ENCODE measurements at places on chromosomes 2 and 18.
A peak's percentile ranks its signal among the peaks of the same experiment; 100 is the strongest.

DNA sequence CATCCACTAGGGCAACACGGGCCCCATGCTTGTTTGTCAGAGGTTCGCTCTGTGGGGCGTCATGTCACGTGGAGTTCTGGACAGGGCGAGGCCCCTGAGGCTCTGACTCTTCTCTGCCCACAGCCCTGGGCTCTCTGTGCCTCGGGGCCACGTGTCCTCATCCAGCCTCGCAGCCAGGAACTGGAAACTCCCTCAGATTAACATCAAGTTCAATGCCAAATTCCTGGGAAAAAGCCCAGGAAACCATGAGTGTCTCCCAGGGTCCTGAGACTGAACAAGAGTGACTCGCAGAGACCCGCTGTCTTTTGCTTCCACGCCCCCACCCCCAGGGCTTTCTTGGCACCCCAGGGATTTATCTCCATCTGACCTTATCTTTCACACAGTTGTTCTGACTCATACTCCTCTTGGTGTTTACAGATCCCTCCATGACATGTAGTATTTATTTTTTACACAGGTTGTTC, 174.0 kb upstream of the PIEZO2 start:
- DNase-seq: no peak

DNA sequence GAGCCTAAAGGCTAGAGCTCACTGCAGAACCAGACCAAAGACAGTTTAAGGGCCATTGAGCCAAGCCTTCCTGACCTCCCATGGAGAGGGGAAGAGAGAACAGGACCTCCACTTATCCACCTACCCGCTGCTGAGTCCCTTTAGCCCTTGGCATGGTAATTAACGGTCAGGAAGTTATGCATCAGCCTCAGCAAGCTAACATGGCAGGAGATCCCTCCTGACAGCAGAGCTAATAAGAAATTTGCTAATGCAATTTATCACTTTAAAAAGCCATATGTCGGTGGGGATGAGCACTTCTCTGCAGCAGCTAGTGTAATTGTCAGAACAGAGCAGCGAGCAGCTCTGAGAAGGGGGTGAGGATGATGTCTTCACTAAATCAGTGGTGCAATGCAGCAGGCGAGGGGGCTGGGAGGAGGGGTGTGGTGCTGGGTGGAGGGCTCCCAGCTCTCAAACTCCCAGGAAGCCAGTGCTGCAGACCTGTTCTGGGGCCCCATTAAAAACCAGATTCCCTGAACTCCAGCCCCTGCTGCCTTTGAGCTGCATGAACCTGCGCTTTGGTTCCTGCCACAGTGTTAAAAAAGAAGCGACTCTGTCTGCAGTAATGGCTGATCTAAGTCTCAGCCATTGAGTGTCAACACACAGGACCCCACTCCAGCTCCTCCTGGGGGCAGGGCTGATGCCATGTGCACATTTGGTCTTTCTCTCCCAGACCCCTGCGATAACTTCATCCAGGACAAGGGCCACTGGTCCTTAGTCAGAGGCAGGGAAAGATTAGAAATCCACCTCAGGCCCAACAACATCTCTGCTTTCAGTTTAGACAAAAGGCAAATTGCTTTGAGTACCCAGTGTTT, 84.2 kb upstream of the STPG4 start:
- DNase-seq: no peak

GRCh38 chr2:146821836-146822316, 1023.0 kb upstream of the ACVR2A start:
- DNase-seq: no peak

GRCh38 chr2:62716768-62717167, 11.3 kb downstream of the EHBP1 start:
- DNase-seq: no peak

- DNase-seq: no peak
Observed at GRCh38 chr2:134408386-134408785, 154.5 kb downstream of the MGAT5 start.

DNA sequence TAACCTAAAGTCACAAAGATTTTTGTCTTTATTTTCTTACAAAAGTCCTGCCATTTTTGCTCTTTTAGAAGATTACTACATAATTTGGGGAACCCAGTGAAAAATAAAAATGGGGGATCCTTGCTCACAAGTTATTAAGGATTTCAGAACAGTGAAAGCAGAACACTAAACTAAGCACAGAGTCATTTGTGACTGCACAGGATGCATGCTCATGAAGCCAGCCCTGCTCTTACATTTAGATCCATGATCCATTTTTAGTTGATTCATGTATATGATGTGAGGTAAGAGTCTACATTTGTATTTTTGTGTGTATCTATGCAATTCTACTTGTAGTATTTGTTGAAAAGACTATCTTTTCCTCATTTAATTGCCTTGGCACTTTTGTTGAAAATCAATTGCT, 21.8 kb downstream of the SP140L start:
- DNase-seq: no peak

DNA sequence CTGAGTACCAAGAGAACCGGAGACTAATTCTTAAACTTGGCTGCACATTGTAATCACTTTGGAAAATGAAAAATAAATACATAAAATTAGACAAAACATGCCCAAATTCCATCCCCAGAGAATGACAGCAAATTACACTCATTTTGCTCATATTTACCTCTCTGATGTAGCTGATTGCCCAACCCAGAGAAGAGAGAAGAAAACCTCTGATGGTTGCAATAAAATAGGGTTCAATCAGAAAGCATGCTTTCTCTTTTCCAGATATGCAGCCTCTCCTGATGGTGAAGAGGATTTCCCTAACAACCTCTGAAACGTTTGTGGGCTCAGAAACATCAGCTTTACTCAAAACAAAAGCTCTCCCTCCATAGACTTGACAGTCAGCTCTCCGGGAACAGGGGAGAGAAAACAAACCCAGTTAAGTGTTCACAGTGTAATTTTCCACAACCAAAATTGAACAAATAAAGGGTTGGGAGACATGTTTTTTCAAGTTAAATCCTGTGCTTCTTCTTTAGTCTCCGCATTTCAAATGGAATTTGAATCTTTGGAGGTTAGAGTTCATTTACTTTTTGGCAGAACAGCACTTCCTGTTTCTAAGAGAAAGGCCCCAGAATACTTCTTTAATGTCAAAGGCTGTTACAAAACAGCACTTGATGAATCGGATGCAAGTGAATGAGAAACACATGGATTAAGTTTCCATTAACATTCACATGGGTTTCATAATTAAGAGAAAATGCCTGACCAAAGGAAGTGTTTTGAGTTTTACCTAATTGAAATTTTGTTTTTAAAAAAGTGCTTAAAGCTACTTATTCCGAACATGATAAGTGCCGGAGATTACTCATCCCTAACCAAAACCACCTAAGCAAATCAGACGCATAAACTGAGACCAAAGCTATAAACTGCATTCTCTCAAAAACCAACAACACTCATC, 570.1 kb upstream of the SYT4 start:
- no peak for DNase-seq

DNA sequence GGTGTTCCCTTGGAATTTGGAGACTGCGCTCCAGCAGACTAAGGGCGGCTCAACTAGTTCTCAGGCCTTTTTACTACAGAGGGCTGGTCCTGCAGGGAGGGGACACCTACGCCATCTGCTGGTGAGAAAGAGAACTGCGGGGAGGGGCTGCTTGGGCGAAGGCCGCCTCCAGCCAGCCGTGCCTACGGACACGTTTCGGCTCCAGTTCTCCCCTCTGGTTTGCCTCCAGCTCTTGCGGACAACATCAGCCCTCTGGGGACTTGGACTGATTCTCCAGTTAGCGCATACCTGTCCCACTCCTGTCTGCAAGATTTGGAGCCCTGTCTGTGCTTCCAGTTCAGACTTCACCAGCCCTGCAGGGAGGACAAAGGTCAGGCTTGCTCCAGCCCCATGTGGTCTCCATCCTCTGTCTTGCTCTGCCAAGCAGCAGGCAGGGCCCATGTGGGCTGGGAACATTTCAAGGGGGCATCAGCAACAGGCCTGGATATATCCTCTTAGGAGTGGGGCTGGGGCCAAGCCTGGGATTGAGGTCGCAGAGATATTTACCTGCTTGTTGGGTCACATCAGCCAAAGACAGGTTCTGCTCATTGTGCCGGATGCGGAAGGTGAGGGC, 10.3 kb downstream of the PTPRN start:
- DNase-seq: peak; percentile 89

DNA sequence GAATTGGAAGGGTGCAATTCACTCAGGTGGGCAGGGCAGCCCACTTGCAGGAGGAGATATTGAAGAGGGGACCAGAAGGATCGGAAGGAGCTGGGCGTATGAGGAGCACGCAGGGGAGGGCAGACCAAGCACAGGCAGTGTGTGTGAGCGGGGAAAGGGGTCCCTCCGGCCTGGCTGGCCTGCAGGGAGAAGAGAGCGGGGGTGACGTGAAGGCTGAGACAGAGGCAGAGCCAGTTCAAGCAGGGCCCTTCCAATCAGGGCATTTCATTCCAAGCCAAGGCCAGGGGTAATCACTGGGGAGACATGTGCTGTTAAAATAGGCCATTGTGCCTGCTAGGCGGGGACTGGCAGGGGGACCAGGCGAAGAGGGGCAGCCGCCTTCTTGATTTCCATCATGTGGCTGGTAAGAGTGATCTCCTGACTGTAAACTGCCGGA, 62.2 kb downstream of the ACKR3 start:
- no peak for DNase-seq

DNA sequence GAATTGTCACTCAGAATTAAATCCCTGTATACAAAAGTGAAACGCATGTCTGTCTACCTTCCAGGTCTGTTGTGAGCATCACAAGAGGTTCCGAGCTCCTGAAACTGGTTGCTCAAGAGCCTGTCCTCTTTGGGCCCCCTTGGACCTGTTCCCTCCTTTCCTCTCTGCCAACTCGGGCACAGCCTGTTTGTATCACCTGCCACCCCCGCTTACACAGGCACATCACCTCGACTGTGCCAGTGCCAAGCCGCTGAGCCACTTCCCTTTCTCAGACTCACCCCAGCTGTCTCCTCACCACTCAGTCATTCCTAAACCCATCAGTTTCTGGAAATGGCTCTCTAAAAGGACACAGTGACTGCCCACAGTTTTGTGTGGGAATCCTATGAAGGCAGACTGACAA, 3.1 kb downstream of the EFR3B start:
- no peak for DNase-seq

DNA sequence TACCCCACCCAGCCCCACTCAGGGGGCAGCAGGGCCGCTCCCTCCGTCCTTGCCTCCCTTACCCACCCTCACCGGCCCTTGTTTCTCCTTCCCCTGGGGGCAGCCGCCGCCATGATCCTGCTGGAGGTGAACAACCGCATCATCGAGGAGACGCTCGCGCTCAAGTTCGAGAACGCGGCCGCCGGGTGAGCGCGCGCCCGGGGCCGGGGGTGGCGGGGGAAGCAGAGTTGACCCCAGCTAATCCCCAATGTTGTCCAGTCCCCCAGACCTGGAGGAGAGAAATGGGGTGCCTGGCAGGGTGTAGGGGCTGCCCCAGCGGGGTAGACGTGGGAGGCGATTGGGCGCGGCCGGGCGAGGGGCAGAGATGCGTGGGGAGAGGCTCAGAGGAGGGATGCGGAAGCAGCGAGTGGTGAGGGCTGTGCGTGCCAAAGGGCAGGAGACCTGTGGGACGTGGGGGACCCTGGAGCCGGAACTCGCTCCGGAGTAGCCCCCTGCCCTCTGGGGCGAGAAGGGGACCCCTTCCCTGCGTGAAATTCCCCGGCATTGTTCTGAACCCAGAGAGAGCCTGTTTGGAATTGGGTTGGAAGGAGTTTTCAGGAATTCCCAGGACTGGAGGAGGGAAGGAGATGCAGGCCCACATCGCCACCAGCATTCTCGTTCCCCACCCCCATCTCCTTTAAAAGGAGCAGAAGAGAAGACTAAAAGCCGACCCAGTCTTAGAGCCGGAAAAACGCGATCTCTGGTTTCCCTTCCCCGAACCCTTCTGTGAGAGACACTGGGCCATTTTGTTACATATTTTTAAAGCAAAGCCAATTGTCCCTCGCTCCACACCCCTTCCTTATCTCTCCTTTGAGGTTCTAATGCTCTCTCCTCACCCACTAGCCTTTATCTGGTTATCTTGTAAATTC, 625 bp downstream of the ARPC2 start:
- DNase-seq: peak; percentile 68

DNA sequence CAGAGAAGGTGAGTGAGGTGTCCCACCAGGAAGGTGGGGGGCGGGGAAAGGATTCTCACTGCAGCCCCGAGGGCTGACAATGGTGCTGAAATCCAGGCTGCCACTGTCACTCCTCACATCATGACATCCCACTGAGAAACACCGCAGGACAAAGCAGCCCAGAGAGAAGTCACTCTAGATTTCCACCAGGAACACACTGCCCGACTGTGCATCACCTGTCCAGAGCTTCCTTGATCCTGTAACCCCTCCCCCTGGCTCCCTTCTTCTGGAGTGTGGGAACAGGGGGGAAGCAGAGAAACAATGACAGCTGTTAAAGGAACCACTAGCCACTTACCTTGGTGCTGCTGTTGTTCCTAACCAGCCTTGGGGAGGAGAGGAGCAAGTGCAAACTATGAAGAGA, 69.9 kb downstream of the MRO start:
- DNase-seq: no peak

DNA sequence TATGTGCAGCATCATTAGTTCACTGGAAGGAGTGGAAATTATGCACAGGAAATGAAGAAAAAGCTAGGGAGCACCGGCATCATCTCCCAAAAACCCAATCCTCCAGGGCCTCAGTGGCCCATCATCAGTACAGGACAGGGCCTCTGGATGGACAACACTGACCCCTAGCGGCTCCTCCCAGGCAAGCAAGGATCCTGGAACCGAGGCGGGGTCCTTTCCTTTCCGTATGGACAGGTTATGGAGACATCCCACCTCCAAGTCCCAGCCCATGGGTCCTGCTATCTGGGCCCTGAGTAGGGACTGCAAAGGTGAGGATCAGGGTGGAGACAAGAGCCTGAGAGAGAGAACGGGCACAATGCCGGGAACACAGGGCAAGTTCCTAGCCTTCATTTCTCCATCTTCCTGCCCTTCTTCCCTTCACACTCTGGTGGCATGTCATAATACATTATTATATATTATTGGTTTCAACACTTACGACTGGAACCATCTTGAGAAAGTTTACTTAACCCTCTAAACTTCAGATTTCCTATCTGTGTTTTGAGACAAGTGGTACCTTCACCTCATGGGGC, 68.2 kb downstream of the ZNF516 start:
- DNase-seq: no peak

GRCh38 chr2:33448220-33448899, 28.1 kb upstream of the RASGRP3 start:
- DNase-seq: no peak

GRCh38 chr2:19759880-19760279, 141.9 kb downstream of the TTC32 start:
- DNase-seq: no peak

DNA sequence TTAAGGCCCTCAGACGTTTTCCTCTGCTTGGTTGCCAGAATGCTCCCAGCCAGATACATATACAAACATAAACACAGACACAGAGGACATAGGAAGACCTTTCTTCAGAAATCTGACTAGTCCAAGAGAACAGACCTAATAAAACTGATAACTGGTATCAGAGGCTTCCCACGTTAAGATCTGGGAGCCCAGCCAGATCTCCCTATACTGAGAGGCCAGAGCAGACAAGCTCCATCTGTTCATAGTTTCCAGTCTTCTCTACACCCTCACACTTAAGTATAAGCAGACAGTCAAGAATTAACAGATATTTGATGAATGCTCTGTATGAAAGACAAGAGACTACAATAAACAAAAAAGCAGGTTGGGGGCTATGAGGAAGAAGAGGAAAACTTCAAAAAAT, 240.5 kb upstream of the CHAC2 start:
- DNase-seq: no peak
